ENCODE measurements at places on chromosomes 6 and 20.

DNA sequence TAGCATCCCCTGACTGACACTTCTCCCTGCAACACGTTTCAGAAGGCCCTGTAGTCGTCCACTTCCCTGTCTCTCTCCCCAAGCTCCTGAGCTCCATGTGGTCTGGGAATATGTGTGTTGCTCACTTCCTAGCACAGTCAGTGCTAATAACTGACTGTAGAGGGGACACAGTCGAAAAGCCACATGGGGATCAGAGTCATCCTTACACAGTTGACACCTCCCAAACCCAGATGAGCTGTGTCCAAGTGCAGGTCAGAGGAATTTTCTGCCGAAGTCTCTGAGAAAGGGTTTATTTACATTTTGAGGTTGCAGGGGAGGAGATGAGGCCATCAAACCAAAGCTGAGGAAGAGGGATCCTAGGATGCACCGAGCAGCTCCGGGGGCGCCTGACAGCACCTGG is 3.5 kb upstream of the ADAM33 start:
- no peak for DNase-seq

- no peak for DNase-seq
Observed at GRCh38 chr6:79152269-79152737, 74.2 kb upstream of the PHIP start.

DNA sequence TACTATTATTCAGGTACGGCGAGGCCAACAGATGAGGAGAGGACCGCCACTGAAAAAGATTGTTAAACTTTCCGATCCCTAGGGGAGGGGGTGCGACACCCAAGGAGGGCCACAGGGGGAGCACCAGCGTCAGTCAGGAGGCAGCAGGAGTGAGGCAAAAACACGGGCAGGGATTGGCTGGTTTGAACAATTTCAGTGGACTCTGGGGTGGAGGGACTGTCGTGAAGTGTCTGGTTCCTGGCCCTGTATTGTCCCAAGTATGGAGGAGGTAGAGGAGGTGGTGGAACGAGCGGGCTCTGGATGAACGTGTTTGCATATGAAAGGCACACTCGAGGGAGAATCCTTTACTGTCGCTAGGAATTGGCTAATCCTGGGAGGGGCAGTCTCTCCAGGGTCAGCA is 32.5 kb upstream of the MCUR1 start:
- no peak for DNase-seq

- DNase-seq = no peak
Observed at GRCh38 chr6:32659856-32660595, 6.4 kb downstream of the HLA-DQB1 start.

GRCh38 chr6:106735136-106735633 is 105.8 kb downstream of the QRSL1 start:
- DNase-seq = no peak

DNA sequence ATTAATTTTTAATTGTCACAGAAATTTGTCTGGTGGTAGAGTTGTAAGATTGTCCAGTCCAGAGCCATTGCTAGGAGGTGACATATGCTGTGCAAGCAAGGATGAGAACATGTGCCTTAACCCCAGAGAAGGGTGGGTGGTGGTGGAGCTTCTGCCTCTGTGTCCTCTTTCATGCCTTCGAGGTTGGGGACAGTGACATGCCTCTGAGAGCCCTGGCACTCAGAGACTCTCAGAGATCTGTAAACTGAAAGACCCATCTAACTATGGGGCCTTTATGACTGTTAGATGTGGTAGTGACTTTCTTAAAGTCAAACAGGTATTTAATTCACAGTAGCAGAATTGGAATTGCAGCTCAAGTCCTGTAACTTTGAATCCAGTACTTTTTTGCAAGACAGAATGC is 132.4 kb downstream of the JARID2 start:
- DNase-seq = no peak

DNA sequence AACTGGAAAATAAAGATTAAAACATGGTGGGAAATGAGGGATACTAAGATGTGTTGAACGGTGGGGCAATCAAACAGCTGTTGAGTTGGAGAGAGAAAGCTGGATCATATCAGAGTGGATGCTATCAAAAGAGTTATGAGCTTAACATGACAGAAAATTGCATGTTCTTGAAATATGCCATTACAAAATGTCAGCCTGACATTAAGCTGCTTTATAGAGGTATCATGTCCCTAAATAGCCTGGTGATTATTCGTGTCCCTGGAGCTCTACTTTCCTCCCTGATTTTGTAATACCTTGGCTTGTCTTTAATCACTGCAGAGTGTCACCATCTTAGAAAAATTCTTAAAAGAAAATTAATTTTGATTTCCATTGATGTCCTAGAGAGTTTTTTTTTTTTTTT is 223.1 kb downstream of the PHF3 start:
- no peak for DNase-seq

- DNase-seq = no peak
Observed at GRCh38 chr20:58611236-58612030, 39.6 kb upstream of the STX16 start.

- DNase-seq = peak; percentile 55
Observed at GRCh38 chr6:80003826-80004172, 650 bp upstream of the TTK start.

DNA sequence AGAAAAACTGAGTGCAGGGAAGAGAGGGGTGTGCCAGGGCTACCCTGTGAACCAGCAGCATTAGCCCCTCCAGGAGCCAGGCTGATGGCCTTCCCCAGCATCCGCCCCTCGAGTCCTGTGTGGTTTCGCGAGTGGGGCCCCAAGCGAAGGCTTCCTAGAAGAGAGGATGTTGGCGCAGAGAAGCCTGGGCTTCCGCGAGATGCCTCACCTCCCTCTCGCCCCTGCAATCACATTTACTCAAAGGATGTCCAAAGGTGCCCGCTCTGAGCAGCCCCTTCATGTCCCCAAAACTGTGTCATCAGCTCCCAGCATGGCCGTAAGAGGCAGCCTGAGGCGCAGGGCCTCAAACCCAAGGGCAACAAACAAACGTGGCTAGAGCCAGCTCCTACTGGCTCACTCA is 111.7 kb downstream of the PREX1 start:
- no peak for DNase-seq

DNA sequence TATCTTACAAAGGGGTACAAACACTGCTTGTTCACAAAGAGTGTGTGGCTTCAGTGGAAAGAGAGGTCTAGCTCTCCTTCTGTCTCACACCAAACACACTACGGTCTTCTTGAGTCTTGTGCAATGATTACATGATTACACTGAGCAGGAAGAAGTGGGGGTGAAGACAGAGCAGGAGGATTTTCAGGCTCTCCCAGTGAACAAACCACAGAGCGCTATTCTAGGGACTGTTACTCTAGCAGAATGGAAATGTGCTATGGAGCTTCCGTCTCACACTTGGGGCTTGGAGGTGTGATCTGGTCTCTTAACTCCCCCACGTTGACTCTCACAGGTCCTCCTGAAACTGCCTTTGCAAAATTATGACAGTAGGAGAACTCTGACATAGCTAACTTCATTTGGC is 203.4 kb downstream of the MYLK4 start:
- DNase-seq = no peak

DNA sequence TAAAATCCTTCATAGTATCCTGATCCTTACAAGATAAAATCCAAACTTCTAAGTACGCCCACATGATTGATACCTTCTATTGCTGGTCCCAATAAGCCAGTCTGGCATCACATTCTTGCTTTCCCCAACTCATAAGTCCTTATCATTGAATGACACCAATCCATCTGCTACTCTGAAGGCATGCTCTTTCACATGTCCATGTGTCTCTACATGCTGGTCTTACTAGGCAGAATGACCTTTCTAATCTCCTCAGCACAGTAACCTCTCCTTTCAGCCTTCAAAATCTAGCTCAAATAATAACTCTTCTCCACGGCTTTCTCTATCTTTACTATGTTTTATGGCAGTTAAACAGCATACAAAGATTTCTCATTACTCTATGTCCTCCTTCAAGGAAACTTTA is 71.1 kb downstream of the ASCC3 start:
- DNase-seq = no peak

DNA sequence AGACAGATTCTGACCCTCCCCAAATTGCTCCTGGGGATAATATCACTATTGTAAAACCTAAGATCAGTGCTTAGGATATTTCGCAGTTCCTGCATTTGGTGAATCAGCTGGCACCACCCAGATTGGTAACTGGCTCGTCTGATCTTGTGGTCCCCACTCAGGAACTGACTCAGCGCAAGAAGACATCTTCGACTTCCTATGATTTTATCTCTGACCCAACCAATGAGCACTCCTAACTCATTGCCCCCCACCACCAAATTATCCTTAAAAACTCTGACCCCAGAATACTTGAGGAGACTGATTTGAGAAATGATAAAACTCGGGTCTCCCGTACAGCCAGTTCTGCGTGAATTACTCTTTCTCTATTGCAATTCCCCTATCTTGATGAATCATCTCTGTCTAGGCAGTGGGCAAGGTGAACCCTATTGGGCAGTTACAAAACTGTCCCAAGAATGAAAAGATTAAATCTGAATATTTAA is 55.7 kb upstream of the PRND start:
- peak; percentile 42 for DNase-seq

- no peak for DNase-seq
Observed at GRCh38 chr20:38034961-38035360, 1.4 kb downstream of the RPRD1B start.

- peak; percentile 54 for DNase-seq
Observed at GRCh38 chr6:108946695-108947094, 98.5 kb downstream of the ARMC2 start.

- DNase-seq = no peak
Observed at GRCh38 chr20:24147479-24147878, 158.9 kb upstream of the GGTLC1 start.

- DNase-seq = no peak
Observed at GRCh38 chr6:4853349-4853748, 77.1 kb downstream of the CDYL start.

GRCh38 chr6:107941627-107942026 is 16.4 kb downstream of the SEC63 start:
- no peak for DNase-seq

GRCh38 chr20:51628533-51629398 is 86.2 kb upstream of the NFATC2 start:
- DNase-seq = peak; percentile 93

DNA sequence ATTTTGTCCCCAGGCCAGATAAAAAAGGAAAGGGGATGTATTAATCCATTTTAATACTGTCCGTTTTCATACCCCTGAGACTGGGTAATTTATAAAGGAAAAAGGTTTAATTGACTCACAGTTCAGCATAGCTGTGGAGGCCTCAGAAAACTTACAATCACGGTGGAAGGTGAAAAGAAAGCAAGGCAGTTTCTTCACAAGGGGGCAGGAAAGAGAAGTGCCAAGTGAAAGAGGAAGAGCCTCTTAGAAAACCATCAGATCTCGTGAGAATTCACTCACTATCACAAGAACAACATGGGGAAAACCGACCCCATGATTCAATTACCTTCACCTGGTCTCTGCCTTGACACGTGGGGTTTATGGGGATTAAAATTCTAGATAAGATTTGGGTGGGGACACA is 152.5 kb downstream of the IBTK start:
- DNase-seq = no peak

- no peak for DNase-seq
Observed at GRCh38 chr6:144651234-144651633, 366.1 kb downstream of the UTRN start.

GRCh38 chr6:134162932-134163331 is 110.5 kb upstream of the SLC2A12 start:
- no peak for DNase-seq

GRCh38 chr6:119844387-119844786 is 494.8 kb upstream of the MAN1A1 start:
- no peak for DNase-seq

DNA sequence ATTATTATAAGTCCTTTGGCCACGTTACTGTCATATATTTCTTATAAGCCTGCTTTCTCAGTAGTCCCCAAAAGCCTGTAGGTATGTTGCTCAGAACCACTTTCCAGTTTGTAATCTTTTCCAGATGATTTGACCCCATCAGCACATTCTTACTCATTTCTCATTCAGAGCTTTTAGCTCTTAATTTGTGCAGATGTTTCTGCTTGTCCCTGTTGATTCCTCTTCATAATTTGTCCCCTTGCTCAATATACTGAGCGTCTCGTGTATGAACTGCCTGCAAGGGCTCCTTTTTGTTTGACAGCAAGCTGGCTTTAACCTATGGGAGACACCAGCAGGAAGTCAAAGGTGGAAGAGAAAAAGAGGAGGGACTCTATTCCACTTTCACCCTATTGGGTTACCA is 733.8 kb upstream of the GJE1 start:
- DNase-seq = no peak

DNA sequence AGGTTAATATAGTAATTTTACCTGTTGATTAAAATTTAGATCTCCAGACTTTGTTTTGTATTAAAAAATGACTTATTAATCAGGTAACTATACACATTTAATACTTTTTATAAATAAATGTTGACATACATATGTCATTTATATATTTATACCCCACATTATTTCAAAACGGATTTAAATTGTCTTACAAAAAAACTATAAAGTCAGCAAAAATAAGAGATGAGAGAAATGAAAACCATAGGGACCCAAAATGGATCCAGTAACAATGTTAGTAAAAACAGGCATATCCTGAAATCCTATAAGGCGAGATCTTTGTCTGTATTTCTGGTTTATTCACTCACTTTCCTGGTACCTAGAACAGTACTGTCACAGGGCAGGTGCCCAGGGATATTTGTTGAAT is 91.5 kb downstream of the PACRG start:
- no peak for DNase-seq

DNA sequence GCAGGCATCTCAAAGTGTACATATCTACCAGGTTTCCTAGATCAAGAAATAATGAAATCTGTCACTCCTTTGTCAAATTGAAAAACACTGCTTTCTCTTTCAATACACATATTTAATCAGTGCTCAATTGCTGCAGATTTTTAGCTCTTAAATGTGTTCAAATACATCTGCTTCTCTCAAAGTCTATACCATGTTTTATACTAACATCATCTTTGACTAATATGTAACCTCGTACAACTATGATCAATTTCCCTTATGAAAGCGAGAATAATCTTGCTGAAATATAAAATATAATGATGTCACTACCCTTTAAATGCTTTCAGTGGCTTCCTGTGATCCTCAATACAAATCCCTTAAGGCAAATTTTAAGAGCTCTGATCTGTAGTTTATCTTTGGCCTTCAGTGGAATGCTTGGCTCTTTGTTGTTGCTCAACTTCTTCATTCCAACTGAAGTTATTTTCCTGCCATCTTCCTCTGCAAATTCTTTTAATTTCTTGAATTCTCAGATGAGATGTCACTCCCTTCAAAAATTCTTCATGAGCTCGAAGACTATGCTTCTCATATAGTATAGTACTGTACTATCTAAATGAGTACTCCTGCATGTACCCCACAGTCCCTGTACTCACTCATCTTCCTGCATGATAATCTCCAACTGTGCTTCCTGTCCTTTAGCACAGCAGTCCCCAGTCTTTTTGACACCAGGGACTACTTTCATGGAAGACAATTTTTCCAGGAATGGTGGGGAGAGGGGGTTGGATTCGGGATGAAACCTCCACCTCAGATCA is 545.1 kb upstream of the GJE1 start:
- DNase-seq = peak; percentile 67

- no peak for DNase-seq
Observed at GRCh38 chr6:143222310-143222709, 161.6 kb downstream of the AIG1 start.

DNA sequence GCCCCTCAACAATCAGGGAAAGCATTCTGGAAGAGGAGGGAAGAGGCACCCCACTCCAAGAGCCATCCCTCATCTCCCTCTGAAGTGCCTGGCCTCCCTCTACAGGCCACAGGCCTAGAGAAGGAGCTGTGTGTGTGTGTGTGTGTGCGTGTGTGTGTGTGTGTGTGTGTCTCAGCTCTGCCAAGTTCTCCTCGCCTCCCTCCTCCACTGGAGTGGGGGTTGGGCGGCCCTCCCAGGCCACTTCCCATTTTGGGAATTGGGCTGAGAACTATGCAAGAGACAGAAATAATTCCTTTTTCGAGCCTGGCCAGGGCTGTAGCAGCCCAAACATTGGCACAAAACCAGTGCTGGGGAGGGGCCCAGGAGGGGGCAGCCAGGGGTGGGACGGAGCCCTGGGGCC is 35.7 kb downstream of the KCNB1 start:
- peak; percentile 83 for DNase-seq
